AG04450 (cell line): ENCODE measurements at places on chromosomes 5 and 9. TPM values are rescaled to one million over a fixed set of nuclear protein-coding genes. Genes with fewer than 3 reads are reported as not detected.

- no peak for DNase-seq
Observed at GRCh38 chr9:34362614-34363214, 14.0 kb downstream of the MYORG start.

GRCh38 chr9:21144603-21145002 is 3.0 kb upstream of the IFNW1 start:
- no peak for DNase-seq

GRCh38 chr5:22728610-22729009 is 124.5 kb downstream of the CDH12 start:
- no peak for DNase-seq

GRCh38 chr9:26746357-26747072 is 146.1 kb downstream of the CAAP1 start:
- no peak for DNase-seq

DNA sequence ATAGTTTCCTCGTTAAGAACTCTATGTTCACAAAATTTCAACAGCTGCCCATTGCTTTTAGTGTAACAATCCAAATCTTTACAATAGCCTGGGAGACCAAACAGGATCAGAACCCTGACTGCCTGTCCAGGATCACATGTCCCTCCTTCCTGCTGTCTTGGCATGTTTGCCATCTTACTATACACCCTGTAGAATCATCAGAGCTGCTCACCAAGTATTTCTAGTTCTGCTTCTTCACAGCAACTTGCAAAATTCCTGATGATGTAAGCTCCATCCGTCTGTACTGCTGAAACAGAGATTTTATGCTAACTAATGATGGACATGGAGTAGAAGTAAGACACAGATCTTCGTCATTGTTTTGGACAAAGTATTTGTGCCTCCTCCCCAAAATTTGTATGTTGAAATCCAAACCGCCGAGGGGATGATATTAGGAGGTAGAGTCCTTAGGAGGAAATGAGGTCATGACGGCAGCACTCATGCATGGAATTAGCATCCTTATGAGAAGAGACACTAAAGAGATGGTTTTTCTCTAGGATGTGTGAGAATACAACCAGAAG is 464.9 kb upstream of the BRINP1 start:
- no peak for DNase-seq

GRCh38 chr9:16136451-16136850 is 583.6 kb downstream of the CCDC171 start:
- DNase-seq = no peak

Gene TUSC1
- 2.6 and 3.6 TPM in 2 replicates for polyA plus RNA-seq

- no peak for DNase-seq
Observed at GRCh38 chr5:95262933-95263660, 21.8 kb downstream of the MCTP1 start.

- DNase-seq = no peak
Observed at GRCh38 chr9:130781569-130781968, 53.5 kb upstream of the ABL1 start.

DNA sequence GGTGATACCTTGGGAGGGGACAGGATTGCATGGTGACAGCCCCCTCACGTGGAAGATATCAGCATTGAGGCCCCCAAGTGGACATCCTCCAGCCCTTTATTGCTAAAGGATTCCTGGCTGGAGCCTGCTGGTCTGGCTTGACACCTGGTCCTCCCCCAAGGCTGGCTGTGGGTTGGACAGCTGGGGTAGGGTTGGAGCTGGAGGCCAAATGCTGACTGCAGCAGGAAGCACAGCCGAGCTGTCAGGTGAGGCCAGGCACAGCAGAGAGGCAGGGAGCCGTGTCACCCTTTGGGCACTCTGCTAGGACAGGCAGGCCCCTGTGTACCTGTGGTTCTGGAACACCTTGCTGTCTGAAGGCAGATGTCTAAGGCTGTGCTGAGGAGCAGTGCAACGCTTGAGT is 2.2 kb downstream of the CACFD1 start:
- no peak for DNase-seq

DNA sequence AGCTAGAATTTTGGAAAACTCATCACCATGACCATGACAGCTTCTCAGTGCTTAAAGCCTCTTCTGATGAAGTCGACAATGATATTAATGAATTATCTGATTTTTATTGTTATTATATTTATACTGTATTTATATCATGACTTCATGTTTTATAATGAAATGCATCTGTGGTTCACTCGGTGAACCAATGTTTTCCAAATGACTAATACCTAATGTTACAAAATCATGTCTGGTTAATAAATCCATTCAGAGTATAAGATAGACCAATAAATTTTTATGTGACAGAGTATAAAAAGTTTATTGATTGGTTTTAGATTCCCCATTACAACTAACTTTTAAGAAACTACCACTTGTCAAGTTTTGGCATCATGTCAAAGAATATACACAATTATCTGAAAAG is 416.5 kb downstream of the MLLT3 start:
- no peak for DNase-seq

Gene SH3TC2
- polyA plus RNA-seq = 1.3 and 1.6 TPM in 2 replicates
